Effector memory CD4-positive, alpha-beta T cell (primary cell): ENCODE measurements at places on chromosomes 12 and 14.

DNA sequence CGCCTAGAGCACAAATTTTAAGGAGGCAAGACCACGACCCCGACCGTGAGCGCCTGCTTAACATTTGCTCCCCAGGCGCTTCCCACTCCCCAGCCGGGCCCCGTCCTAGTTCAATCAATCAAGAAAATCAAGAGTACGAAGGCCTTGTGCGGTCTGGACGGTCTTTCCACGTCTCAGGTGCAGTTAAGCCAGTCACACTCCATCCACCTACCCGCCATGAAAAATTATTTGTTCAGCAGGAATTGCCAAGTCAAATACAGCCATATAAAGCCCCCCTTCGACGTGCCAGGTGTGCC, 603 bp upstream of the LRR1 start:
- DNase-seq = no peak

- DNase-seq = no peak
Observed at GRCh38 chr14:99361596-99362215, 89.7 kb upstream of the BCL11B start.

GRCh38 chr12:106170285-106170684, 31.5 kb upstream of the NUAK1 start:
- no peak for DNase-seq

DNA sequence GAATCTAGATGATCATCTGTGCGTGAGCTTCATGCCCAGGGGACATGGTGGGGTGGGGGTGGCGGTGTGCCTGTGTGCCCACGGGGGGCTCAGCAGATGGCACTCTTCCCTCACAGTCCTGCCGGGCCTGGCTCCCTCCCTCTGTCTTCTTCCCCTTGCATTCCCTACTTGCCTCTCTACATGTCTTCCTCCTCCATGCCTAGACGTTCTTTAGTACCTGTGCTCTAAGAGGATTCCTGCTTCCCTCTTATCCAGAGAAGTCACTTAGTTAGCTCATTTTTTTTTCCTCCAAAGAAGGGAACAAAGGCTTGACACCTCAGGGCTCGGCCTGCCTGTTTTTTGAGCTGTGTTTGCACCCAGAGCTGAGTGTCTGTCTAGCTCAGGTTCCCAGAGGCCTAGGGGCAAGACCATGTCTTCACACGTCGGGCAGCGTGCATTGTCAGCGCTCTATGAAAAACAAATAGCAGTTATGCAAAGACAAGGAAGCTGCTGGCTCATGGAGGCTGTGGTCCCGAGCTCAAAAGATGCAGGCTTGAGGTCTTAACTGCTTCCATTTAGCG, 48.8 kb downstream of the NINJ2 start:
- DNase-seq = no peak

DNA sequence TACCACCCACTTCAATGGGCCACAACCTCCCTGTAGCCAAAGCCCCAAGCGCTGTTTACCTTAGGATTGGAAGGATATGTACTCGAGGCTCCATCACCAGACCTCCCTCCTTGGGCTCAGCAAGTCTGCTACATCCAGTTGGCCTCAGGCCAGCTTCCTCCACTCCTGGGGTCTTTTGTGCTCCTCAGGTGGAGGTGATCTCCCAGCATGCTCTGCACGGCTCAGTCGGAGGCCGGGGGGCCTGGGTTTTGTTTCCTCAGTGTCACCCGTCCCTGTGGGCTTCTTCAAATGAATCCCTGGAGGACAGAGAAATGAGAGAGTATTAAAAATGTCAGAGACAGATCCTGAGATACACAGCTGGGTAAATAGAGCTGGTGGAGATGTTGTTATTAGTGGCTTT, 723.1 kb upstream of the TBX3 start:
- no peak for DNase-seq

GRCh38 chr14:39085933-39086332, 17.1 kb downstream of the SEC23A start:
- no peak for DNase-seq

DNA sequence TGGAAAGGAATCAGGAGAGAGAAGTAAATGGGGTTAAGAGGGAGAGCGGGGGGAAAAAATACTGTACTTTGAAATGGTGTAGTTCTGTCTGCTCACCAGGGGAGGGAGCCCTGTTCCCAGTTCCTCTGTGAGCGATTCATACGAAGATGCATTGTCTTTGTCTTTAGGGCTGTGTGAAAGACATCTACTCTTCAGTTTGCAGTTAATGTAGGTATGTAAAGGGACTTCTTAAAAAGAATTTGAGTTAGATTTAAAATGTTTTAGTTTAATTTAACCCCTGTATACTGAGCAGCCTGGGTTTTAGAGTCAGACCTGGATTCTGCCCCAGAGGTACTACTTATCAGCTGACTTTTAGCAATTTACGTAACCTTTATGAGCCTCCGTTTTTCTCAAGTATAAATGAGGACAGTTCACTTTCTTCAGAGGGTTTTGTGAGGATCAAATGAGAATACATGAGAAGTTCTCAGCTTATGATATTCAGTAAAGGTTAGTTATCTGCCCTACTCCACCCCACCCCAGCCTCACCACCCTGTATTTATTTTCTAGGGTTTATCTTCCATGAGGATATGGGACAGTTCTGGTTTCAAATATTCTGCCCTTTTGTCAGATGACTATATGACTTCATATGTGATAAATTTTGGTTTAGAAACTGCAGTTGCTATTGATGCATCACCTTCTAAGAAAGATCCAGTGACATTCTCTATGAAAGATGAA, 82.5 kb upstream of the EVL start:
- no peak for DNase-seq

DNA sequence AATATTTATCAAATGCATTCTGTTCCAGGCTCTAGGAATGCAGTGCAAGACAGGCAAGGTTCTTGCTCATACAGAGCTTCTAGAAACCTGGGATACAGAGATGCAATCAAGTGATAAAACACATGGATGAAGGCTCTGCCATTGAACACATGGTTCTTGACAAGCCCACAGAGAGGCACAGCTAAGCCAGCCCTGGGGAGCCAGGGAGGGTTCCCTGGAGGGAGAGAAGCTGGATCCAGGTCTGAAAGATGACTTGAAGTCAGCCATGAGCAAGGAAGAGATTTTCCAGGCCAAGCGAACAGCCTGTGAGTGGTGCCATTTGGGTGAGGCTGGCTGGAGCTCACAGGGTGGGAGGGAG, 66.2 kb downstream of the IRF2BPL start:
- DNase-seq = no peak

DNA sequence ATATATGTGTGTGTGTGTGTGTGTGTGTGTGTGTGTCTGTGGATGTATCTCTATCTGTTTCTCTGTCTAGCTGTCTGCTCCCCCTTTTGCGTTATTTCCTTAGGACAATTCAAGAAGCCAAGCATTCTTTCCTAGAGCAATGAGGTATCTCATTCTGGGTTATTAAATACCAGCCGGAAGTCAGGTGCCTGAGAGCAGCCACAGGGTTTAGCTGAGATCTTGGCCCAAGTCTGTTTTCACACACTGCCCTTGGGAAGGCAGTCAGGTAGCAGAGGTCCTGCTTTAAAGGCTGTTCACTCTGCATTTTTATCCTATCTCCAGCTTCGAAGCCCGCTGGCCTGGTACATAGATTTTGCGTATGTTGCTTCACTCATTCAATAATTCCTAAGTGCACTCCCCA, 76.8 kb downstream of the TSPAN9 start:
- no peak for DNase-seq

DNA sequence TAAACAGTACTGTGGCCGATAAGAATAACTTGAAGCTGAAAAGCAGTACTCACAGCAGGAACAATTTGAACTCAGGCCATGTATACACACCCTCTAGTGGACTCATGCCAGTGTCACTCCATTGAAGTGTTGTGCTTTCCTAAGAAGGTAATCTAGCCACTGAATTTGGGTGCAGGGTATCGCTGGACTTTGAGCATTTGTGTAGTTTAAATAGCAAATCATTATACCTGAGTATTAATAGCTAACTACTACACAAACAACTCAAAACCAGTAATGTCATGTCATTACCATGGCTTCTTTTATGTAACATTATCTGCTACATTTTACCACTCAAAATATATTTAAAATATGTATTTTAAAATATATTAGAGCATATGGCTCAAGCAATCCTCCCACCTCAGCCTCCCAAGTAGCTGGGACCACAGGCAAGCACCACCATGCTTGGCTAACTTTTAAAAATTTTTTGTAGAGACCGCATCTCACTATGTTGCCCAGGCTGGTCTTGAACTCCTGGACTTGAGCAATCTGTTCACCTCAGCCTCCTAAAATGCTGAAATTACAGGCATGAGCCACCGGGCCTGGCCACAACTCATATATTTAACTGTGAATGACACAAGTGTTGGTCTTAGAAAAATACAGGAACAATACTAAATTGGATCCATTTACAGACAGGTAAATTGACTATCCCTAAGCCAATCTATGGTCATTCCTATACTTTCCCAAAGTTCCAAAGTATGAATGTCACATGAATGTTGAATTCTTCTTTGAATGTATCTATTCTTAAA, 25.6 kb upstream of the ARID4A start:
- DNase-seq = no peak

DNA sequence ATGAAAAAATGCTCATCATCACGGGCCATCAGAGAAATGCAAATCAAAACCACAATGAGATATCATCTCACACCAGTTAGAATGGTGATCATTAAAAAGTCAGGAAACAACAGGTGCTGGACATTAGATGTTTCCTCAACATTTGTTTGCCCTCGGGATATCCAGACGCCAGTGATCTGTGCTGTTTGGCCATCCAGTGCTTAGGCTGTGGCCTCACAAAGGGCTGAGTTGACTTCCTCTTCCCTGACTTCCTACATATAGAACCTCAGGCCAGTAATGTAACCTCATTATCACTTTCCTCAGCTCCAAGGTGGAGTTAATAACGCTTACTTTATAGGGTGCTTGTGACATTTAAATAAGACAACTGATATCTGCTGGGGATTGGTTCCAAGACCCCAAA, 51.8 kb downstream of the SLC15A5 start:
- DNase-seq = no peak

DNA sequence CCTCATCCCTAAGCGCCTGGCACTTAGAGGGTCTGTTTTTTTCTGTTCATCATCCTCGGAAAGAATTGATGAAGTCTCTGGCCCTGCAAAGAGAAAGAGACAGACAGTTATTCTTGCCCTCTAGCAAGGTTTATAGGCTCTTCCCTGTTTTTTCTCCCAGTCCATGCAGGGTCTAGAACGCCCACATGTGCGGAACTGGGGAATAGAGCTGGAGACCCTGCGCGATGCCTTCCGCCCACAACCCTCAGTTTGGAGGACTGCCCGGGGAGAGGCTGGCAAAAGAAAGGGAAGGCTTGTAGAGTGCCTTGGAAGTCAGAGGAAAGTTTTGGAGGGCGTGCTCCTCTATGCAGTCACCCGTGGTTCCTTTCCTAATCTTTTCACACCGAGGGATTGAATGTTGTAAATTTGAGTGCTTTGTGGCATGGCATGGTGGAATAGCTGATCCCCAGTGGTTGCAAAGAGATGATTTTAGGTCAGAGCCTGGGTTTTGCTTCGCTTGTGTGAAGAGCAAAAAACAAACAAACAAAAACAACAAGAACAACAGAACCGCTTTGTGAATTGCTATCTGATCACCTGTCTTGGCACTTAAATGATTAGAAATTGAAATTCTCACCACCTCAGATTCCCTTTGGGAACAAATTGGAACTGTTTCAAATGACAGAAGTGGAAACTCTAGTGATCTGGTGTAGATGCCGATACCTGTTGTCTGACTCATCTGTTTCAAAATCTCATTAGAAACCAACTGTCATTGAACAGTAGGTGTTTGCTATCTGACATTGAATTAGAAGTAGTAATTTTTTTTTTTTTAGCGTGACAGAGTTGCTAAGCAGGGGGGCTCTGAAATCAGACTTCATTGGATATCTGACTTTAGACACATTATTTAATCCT, 947 bp downstream of the GAS2L3 start:
- no peak for DNase-seq
